ENCODE measurements at places on chromosomes 3 and 15.

DNA sequence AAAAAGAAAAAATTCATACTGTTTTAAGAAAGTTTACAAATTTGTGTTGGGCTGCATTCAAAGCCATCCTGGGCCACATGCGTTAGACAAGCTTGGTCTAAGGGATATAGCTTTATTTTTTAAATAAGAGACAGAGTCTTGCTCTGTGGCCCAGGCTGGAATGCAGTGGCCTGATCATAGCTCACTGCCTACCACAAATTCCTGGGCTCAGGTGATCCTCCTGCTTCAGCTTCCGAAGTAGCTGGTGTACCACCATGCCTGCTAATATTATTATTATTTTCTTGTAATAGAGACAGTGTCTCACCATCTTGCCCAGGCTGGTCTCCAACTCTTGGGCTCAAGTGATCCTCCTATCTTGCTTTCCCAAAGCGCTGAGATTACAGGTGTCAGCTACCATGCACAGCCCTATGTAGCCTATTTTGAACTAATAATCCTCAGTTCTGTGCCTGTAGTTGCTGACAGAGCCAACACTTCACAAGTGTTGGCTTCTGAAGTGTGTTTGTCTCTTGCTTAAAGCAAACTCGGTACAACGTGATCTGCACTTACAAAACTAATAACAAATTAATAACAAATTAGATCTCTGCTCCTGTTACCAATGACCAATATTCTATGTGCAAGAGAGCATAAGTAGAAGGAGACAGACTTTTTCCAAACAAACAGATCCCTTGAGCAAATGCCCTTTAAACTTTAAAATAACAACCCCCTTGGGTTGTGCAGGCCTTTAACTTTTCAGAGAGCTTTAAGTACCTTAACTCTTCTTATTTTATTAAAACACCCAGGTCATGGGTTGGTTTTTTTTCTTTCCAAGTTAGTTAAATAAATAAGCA lies 135.2 kb downstream of the VGLL4 start:
- DNase-seq, result no peak

DNA sequence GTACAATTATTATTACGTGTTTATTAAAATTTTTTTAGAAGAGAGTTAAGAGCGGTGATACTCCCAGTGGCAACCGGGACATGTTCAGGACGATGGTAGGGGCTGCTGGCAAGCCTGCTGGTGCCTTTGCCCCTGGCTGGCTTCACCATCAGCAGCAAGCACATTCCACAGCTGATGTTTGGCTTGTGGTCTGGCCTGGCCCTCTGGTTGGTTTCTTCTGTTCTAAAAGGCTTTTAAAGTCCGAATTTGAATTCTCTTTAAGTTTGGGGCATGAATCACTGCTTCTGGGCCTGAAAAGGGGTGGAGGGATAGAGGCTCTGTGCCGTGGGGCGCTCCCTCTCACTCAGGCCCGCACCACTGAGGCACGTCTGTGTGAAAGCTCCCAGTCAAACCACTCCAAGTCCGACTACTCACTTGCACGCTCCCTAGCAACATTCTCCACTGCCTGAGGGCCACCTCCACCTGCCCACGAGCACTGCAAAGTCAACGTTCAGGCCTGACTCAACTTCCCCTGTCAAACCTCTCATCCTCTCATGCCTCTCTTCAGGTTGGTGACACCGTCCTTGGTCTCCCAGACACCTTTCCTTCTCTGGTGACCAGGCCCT lies 10.1 kb downstream of the ITGA11 start:
- DNase-seq, result no peak

- no peak for DNase-seq
Measured at GRCh38 chr3:114877378-114878113, 269.5 kb downstream of the ZBTB20 start.

DNA sequence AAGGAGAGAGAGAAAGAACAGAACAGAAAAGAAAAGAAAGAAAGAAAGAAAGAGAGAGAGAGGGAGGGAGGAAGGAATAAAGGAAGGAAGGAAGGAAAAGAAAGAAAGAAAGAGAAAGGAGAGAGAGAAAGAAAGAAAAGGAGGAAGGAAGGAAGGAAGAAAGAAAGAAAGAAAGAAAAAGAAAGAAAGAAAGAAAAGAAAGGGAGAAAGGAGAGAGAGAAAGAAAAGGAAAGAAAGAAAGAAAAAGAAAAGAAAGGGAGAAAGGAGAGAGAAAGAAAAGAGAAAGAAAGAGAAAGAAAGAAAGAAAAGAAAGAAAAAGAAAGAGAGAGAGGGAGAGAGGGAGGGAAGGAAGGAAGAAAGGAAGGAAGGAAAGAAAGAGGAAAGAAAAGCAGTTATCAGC lies 108.8 kb downstream of the ARPP21 start:
- DNase-seq, result no peak

DNA sequence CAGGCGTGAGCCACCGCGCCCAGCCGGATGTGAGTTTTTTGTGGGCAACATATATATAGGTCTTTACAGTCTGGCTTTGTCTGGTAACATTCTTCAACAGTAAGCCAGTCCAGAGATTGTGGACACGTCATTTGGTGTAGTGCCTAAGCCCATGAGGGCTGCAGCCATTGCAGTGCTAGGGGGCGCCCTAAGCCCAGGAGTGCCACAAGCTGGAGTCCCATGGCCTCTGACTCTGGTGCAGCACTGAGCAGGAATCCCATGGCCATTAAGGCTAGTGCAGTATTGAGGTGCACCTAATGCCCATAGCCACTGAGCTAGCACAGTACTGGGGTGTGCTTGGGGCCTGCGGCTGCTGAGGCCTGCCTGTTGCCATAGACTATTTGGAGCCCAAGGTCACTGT lies 136.4 kb upstream of the NDN start:
- DNase-seq, result peak; percentile 23
